COR-L47 (cell line): ENCODE measurements at places on chromosomes 2 and 18.

DNA sequence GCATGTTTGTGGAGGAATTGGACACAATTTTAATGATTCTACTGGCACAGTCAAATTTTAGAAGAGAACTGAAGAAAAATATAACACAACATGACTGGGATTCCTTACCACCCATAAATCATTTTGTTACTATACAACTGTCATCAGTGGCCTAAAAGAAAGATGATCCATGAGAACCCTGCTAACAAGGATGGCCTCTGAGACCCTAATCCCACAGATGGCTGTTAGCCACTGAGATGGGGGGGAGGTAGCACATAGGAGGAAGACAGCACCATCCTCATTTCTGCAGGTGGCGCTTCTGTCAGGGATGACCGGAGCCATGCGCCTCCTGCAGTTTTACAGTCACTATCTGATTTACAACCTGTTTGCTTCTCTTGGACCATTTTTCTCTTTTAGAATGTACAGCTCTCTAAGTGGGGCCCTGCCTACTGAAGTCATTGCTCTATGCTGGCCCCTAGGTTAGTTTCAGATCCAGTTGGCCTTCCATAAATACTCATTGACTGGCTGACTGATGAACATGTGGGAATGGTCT is 279.8 kb downstream of the NAPG start:
- no peak for DNase-seq

DNA sequence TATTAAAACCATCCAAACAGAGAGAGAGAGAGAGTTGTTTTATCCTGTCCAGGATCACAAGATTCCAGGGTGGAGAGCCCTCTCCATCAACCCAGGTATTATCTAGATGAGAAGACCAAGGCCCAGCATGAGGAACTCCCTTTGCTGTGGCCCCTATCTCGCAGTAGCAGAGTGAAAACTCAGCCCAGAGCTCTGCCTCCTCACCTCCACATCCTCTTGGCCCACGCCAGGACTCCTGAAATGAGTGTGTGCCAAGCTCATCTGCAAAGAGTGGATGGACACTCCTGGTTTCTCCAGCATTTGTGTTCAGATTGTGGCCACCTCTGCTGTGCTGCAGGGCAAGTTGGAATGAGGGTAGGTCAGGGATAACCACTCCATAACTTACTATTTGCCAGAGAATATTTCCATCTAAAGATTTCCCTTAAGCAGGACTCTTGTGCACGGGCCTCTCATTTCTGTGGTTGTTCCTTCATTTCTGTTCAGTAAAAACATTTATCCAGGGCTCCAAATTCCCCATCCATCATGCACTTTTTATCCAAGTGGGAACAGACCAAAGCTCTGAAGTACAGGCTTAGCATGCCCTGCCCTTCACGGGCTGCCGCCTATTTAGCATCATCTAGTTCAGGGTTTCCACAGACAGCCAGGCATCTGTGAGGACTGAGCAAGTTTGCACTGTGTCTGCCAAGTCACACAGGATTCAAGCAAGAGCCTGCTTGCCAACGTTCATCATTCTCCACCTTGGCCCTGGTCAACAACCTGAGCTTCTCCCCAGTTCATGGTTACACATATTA is 583.2 kb upstream of the ID2 start:
- no peak for DNase-seq

DNA sequence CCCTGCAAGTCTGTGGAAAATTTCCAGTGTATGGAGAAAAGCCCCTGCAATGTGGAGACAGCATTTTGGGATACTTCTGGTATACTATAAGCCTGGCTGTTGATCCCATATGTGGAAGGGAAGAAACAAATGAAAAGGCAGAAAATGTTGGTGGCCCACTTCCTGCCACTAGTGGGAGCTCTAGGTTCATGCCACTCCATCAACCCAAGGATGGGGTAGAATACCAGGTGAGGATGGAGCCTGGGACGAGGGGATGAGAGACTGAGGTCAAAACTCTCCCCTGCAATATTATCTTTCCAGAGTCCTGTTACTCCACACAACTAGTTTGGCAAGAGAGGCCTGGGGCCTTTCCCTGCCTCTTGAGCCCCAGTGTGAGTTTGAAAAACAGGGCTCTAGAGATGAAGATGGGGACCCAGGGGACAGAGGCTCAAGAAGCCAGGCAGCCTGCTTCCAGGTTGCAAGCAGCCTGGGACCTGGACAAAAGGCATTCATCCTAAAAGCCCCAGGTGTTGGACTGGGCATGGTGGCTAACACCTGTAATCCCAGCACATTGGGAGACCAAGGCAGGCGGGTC is 31.9 kb downstream of the BMP10 start:
- DNase-seq = no peak

GRCh38 chr2:137255990-137256389 is 490.6 kb downstream of the THSD7B start:
- no peak for DNase-seq

DNA sequence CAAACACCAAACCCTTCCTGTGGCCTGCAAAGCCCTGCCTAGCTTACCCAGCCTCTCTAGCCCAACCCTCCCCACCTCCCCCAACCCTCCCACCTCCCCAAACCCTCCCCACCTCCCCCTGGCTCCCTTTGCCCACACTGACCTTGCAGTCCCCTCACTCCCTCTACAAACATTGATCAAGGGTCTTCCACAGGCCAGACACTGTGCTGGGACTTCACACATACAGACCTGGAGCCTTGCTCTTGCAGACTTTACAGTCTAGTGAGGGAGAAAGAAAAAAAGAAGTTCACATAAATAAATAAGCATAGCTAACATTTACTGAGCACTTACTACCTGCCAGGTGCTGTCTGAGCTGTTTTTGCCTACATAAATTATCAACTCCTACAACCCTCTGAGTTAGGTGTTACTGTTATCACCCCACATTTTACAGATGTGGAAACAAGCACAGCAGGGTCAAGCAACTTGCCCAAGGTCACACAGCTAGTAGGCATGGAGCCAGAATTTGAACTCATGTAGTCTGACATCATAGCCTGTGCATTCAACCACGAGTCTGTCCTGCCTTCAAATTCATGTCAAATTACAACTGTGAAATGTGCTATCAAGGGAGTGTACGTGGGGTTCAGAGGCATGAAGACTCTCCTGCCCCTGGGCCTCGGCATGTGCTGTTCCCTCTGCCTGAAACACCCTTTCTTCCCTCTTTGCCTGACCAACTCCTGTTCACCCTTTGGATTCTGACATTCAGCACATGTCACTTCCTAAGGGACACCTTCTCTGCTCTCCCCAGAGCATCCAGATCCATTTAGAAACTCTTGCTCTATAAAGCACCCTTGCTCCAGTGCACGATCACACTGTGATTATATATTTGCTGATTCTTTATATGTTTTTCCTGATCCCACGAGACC is 209.9 kb downstream of the TNS1 start:
- DNase-seq = no peak

- no peak for DNase-seq
These were observed 254.0 kb downstream of the NRXN1 start for GRCh38 chr2:50777954-50778353.

DNA sequence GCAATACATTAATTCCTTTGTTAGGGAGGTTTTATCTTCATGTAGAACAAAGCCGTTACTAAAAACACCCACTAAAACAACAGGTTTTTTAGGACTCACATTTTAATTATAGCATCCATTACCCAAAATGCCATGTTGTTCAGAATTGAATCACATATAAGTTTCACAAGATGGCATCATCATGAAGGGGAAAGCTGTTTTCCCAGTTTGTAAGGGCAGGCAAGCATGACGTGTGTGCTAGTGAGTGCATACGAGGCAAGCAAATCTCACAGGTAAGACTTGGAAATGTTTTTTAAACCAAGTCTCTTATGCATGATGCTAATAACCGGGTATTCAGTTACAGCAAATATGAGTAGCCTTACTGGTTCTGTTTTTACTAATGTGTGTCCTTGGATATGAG is 111.8 kb upstream of the NFATC1 start:
- no peak for DNase-seq

DNA sequence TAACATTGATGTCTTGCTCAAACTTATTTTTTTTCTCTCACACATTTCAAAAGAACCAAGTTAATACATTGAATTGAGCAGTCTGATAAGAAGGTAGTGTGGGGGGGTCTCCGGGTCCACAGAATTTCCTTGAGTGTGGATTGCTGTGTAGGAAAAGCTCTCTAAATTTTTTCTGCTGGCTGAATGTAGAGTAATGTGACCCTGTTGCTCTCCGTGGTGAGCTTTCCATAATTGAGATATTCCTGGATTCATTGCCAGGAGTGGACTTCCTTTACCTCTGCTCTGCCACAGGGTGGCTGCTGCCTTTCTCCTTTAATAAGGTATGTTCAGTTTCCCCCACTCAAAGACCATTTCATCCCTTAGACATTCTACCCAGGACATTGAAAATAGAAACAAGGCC is 50.9 kb downstream of the PKP4 start:
- no peak for DNase-seq

DNA sequence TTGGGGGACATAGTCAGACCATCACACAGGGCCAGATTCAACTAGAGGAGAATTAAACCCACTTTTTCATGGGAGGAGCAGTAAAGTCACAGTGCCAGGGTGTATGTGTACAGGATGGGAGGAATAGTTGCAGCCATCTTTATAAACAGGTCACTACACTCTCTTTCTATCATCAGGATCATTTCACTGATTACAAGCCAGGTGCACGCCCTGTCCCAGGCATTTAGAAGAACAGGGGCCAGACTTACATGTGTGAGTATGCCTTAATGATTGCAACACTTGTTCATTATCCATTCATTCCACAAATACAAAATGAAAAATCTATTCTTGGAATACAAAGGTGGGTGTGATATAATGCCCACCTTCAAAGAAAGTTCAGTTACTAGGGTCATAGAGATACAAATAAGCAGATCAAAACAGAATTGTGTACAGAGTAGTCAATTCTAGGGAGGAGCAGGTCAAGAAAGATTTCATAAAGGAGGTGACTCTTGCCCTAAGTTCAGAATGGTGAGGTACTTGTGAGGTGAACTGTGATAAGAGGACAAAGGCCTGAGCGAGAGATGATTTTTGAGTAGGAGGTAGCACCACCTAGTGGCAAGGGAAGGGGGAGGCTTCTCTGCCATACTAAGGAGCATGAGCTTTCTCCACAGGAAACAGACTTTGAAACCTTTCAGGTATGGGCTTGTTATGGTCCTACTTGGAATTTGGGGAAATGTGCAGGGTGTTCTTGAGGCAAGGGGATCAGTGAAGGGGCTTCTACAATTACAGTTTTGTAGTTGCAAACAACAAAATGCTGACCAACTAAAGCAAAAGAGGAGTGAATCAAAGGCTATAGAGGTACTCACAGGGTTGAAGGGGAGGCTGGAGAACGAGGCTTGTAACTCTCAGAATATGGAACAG is 156.3 kb downstream of the SUCLG1 start:
- DNase-seq = peak; percentile 3

DNA sequence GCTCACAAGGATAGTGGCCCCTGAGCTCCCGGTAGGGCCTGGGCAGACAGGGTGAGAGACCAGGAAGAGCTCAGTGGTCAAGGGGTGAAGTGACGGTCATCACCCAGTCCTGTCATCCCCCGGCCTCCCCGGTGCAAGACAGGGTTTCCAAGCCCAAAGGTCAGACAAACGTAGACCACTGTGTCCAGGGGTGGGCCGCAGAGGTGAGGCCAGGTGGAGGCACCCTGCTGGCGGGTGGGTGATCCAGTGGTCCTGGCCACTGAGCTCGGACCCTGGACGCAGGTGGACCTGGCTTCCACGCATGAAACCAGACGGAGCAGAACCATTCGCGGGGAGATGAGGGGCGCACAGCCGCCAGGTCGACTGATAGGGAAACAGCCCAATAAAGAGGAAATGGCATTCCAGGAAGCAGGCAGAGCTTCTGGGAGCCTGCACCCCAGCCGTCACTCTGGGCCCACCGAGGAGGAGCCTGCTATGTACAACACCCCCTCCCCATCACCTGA is 14.4 kb upstream of the SNED1 start:
- DNase-seq = no peak

- no peak for DNase-seq
These were observed 696.8 kb downstream of the LRRTM4 start for GRCh38 chr2:76825140-76825970.
